Activated T-helper 1 cell treated with anti-CD3 and anti-CD28 coated beads, Interleukin-2, amount 50 U/mL, for 16 hours (primary cell): ENCODE measurements at places on chromosomes 2 and 18.

GRCh38 chr2:72007402-72007801 lies 140.3 kb downstream of the CYP26B1 start:
- DNase-seq = no peak

DNA sequence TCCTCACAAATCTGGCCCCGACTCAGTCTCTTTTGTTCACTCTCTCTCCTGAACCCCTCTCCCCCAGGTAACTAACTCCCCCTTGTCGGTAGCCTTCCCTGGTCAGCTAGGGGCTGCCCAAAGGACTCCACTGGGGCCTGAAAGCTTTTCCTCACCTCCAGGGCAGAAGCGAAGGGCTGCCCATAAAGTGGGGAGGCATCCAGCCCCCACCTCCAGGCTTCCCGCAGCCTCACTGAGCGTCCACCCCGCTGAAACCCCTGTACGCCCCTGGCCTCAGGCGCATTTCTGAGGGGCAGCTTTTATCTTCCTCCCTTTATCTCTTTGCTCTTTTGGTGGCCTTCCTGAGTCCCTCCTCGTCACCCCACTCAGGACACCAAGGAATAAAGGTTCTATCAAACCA lies 249.3 kb downstream of the CYP26B1 start:
- no peak for DNase-seq

DNA sequence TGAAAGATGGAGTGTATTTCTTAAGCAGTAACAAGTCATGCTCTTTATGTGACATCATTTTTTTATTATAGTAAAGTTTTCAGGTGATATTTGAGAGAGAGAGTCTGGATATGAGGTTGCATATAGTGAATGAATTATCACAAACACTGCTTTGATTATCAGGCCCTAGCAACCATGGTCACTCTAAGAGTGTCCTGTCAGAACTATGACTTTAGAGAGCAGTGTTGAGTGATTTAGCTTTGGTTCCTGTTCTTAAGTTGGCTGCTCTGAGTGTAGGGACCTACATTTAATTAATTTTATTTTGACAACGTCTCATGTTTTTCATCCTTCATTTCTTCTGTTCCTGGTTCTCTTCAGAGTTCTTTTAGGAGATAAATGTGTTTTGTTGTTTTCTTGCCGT lies 275.5 kb downstream of the KCNJ3 start:
- no peak for DNase-seq

- DNase-seq = no peak
These were observed 48.7 kb upstream of the MSH2 start for GRCh38 chr2:47354013-47354847.

DNA sequence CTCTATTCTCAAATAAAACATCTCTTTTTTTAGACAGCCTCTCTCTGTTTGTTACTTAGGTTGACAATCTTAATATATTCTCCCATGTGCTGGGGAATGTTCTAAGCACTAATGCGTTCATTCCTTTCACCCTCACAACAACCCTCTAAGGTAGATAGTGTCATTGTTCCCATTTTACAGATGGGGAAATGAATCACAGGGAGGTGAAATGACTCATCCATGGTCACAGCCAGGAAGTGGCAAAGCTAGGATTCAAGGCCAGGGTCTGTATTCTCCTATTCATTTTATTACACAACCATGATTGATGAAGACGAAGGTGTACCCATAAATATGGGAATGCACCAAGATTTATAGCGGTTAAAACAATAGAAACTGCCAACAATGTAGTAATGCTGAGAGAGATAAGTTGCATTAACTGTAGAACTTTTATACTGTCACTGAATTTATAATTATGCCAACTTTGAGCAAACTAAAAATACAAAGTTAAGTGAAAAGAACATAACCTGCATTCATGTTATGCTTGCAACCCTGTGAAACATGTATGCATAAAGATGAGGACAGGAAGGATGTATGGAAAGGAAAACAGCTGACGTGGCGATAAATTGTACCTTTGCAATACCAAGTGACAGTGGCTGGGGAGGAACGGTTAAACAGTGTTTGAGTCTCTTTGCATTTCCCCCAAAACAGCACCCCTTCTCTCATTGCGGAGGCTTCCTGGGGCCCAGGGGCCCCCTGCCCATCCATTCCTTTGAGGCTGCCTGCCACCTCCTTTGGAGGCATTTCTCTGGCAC lies 257.7 kb upstream of the AGAP1 start:
- no peak for DNase-seq

- DNase-seq = peak; percentile 94
These were observed at the start of gene INO80B for GRCh38 chr2:74454654-74455511. Gene INO80B (plus strand): TSS chr2:74455087. CDS start chr2:74455117, 30 bp downstream.

- DNase-seq = no peak
These were observed 80.3 kb upstream of the GATA6 start for GRCh38 chr18:22088996-22089640.

DNA sequence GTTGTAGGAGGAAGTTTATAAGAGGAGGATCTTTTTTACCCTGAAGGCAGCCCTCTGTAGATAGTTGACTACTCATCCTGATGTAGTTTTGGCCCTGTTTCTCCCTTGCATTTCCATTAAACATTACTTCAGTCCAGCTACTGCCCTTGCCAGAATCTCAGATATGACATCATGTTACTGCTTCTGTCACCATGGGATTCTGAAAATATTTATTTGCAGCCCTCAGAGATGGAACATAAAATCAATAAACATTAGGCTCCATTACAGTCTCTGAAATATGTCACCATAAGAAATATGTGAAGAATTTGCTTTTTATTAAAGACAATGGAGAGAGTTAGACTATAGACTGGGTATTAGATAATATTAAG lies 68.7 kb upstream of the STK39 start:
- DNase-seq = no peak
